Forelimb muscle (tissue), 1 donor: ENCODE measurements at places on chromosomes 1 and 21.

- no peak for DNase-seq
Measured at GRCh38 chr1:163875927-163876320, 554.2 kb downstream of the NUF2 start.

- no peak for DNase-seq
Measured at GRCh38 chr1:71014178-71014579, 33.4 kb downstream of the PTGER3 start.

DNA sequence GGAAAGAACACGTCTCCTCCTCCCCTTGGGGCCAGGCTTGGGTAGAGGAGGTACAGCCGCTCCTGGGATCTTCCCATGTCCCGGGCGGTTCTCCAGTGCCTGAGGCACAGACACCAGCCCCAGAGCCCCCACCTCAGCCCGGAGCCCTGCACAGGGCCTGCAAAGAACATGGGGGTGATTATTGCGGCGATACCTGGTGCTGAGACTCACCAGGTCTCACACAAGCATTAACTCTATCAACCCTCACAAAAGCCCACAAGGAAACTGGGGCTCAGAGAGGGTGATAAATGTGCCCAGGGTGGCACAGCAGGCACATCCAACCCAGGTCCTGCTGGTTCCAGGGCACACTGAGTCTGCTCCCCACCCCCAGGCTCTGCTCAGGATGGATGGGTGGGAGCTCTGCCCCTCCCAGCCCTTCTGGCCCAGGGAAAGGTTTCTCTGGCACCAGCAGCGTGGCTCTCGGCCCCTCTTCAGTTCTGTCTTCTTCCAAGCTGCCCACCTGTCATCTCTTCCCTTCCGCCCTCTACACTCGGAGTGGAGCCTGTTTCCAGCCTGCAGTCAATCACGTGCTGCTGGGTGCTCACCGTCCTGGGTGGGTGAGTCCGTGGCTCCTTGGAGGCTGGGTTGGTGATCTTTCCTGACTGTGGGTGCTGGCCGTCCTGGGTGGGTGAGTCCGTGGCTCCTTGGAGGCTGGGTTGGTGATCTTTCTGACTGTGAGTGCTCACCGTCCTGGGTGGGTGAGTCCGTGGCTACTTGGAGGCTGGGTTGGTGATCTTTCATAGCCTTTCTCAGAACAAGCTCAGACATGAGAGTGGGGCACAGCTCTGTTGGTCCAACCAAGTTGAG, 53.6 kb upstream of the AJAP1 start:
- no peak for DNase-seq

GRCh38 chr1:84995484-84996334, 1.2 kb downstream of the MCOLN2 start:
- DNase-seq, result no peak
